ENCODE measurements at places on chromosomes 13 and 19. TPM values are rescaled to one million over a fixed set of nuclear protein-coding genes. Genes with fewer than 3 reads are reported as not detected.

ZNF878 gene
- polyA plus RNA-seq, result not detected

LYPD3 gene
- 2.5 TPM for polyA plus RNA-seq

- no peak overlapping the region for H3K4me3 ChIP-seq
- no peaks in the 10 kb centered on the region for H3K27me3 ChIP-seq
- H3K4me1 ChIP-seq, result no peaks in the 10 kb centered on the region
- H3K36me3 ChIP-seq, result no peaks in the 10 kb centered on the region
- no peak for DNase-seq
Observed at GRCh38 chr19:39202998-39203355, 1.1 kb downstream of the SYCN start.

GRCh38 chr19:30692181-30692811 lies 320.1 kb downstream of the ZNF536 start:
- H3K4me1 ChIP-seq, result no peaks in the 10 kb centered on the region
- peaks cover 40% of the 10 kb centered on the region for H3K27me3 ChIP-seq
- no peak for DNase-seq
- no peaks in the 10 kb centered on the region for H3K36me3 ChIP-seq
- H3K27ac ChIP-seq, result no peak overlapping the region
- no peak overlapping the region for H3K4me3 ChIP-seq

GRCh38 chr13:106479929-106480328 lies 55.5 kb downstream of the EFNB2 start:
- no peak overlapping the region for H3K4me3 ChIP-seq
- peaks cover 5% of the 10 kb centered on the region for H3K27me3 ChIP-seq
- H3K36me3 ChIP-seq, result no peaks in the 10 kb centered on the region
- H3K27ac ChIP-seq, result no peak overlapping the region
- DNase-seq, result no peak

- H3K27me3 ChIP-seq, result no peaks in the 10 kb centered on the region
- H3K27ac ChIP-seq, result no peak overlapping the region
- no peaks in the 10 kb centered on the region for H3K36me3 ChIP-seq
Observed at GRCh38 chr19:22600690-22601648, 33.2 kb upstream of the ZNF492 start.

- no peaks in the 10 kb centered on the region for H3K36me3 ChIP-seq
- no peak overlapping the region for H3K4me3 ChIP-seq
- H3K27ac ChIP-seq, result no peak overlapping the region
- H3K27me3 ChIP-seq, result no peaks in the 10 kb centered on the region
Observed at GRCh38 chr19:3825286-3825956, 39.2 kb upstream of the MATK start.

GRCh38 chr13:100115693-100116254 lies 26.9 kb downstream of the PCCA start:
- no peak overlapping the region for H3K4me3 ChIP-seq
- H3K36me3 ChIP-seq, result no peaks in the 10 kb centered on the region
- H3K4me1 ChIP-seq, result no peaks in the 10 kb centered on the region
- H3K27ac ChIP-seq, result no peak overlapping the region
- no peak for DNase-seq

DNA sequence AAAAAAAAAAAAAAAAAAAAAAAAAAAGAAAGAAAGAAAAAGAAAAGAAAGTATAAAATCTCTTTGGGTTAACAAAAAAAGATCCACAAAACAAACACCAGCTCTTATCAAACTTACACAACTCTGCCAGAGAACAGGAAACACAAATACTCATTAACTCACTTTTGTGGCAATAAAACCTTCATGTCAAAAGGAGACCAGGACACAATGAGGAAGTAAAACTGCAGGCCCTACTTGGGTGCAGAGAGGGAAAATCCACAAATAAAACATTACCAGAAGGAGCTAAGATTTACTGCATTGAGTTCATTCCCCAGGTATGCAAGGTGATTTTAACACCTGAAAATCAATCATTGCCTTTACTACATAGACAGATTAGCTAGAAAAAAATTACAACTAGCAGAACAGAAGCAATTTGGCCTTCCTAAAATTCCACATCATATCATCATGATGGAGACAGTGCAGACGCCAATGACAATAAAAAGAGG lies 9.6 kb upstream of the CEACAM5 start:
- H3K27me3 ChIP-seq, result peaks cover 18% of the 10 kb centered on the region
- no peak overlapping the region for H3K27ac ChIP-seq
- no peaks in the 10 kb centered on the region for H3K36me3 ChIP-seq
- H3K4me3 ChIP-seq, result no peak overlapping the region
- DNase-seq, result peak; percentile 55

- no peak for DNase-seq
- H3K4me1 ChIP-seq, result no peaks in the 10 kb centered on the region
- no peak overlapping the region for H3K27ac ChIP-seq
- H3K36me3 ChIP-seq, result no peaks in the 10 kb centered on the region
- H3K4me3 ChIP-seq, result no peak overlapping the region
- H3K27me3 ChIP-seq, result peaks cover 25% of the 10 kb centered on the region
Observed at GRCh38 chr13:112107289-112107688, 40.3 kb downstream of the SOX1 start.
